Stimulated activated CD8-positive, alpha-beta memory T cell treated with anti-CD3 and anti-CD28 coated beads, Interleukin-15, amount 100 ng/mL, for 48 hours (primary cell): ENCODE measurements at places on chromosomes 7 and 10.

GRCh38 chr7:106613848-106614560 is 47.0 kb downstream of the CCDC71L start:
- DNase-seq, result no peak

DNA sequence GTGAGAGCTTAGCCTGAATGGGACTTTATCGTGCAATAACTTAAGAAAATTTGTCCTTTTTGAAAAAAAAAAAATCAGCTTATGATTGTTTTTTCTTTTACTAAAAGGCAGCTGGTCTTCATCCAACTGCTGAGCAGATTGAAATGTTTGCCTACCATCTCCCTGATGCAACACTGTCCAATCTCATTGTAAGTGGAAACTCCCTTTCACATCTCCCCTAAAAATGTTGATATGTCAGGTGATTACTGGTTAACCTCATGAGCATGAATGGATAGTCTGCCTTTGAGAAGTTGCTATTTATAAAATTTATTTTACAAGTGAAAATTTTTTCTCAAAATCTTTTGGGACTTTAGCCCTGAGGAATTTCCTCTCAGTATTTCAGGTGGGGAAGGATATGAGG is 17.8 kb upstream of the HKDC1 start:
- no peak for DNase-seq

DNA sequence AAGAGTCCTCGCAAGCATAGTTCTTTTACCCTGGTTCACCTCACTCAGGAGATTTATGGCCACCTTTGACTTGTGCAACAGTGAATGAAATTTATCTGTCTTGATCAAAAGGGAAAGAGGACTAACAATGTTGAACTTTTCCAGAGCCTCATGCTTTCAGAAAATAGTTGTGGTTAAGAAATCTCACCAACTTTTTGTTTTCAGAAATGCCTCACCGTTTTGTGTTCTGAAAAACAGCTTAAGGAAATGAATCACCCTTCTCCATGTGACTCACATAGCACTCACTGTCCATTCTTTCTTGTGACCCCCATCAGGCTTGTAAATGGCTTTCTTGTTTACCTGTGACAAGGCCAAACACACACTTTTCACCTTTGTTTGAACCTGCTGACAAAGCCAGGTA is 148.6 kb upstream of the FAM3C start:
- DNase-seq, result no peak

DNA sequence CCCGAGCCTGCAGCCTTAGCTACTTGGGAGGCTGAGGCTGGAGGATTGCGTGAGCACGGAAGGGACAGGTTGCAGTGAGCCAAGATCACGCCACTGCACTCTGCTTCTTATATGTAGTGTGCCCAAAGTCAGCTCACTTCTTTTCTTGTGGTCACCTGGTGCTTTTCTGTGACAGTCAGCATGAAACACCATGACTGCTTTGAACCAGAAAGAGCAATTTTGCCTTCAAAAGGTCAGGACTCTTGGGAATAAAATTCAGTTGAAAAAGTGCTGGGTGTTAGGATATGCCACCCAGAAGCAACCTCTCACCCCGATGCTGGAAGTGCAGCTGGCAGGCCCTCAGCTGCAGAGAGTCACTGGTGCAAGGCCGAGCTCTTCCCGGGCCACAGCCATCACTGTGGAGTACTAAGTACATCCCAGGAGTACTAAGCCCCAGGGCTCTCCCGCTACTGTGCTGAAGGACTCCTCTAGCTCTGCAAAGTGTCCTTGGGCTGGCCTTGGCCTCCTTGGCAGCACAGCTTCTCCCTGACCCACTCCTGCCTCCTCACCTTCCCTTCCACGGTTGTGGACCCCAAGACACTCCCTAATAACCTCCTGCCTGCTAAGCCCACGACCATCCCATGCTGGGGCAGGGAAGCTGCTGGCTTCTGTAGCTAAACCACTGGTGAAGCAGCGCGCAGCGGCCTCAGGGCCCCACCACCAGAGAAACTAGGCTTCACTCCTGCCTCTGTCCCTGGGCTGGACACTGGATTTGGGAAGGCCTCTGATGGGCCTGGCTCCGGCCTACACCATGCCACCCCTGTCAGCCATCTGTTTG is 17.6 kb upstream of the GDI2 start:
- DNase-seq, result no peak

GRCh38 chr7:11447106-11447505 is 384.9 kb downstream of the THSD7A start:
- no peak for DNase-seq

DNA sequence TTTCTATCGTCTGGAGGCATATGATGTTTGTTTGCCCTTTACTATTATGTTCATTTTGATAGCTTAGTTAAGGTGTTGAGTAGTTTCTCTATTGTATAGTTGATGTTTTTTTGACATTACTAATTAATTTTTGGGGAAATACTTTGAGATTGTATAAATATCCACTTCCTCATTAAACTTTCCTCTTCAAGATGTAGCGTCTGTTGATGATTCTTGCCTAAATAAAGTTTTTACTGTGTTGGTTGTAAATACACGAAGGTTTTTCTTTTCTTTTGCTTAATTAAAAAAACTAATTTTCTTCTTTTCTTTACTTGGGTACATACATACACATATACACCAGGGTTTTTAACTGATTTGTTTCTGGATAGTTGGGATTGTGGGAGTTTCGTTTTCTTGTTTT is 8.5 kb downstream of the KMT2E start:
- no peak for DNase-seq

DNA sequence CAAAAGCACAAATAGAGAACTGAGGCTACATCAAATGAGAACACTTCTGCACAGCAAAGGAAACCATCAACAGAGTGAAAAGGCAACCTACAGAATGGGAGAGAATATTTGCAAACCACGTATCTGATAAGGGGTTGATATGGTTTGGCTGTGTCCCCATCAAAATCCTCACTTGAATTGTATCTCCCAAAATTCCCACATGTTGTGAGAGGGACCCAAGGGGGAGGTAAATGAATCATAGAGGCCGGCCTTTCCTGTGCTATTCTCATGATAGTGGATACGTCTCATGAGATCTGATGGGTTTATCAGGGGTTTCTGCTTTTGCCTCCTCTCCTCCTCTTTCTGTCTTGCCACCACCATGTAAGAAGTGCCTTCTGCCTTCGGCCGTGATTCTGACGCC is 120.6 kb upstream of the FRMD4A start:
- no peak for DNase-seq
